ENCODE measurements at places on chromosomes 5 and 9. TPM values are rescaled to one million over a fixed set of nuclear protein-coding genes. Genes with fewer than 3 reads are reported as not detected.

DNA sequence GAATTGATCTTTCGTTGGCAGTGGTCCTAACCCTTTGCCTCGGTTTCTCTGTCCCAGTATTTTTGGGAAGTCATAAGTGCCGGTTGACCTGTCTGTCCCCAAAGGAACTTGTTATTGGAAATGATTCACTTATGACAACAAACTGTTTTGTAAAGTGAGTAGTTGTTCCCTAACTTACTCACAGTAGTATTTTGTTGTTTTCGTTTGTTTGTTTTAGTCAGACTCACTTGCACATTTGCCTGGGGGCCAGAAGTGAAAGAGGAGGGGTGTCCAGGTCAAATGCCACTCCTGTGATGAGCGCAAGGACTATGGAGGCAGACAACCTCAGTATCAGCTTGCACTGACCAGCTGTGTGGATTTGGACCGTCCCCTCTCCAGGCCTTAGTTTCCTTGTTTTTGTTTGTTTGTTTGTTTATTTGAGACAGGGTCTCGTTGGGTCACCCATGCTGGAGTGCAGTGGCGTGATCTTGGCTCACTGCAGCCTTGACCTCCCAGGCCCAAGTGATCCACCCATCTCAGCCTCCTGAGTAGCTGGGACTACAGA lies 47.3 kb downstream of the ANKRD55 start:
- H3K27me3 ChIP-seq = no peaks in the 10 kb centered on the region
- H3K4me3 ChIP-seq = no peak overlapping the region
- H3K36me3 ChIP-seq = no peaks in the 10 kb centered on the region
- H3K27ac ChIP-seq = no peak overlapping the region

DNA sequence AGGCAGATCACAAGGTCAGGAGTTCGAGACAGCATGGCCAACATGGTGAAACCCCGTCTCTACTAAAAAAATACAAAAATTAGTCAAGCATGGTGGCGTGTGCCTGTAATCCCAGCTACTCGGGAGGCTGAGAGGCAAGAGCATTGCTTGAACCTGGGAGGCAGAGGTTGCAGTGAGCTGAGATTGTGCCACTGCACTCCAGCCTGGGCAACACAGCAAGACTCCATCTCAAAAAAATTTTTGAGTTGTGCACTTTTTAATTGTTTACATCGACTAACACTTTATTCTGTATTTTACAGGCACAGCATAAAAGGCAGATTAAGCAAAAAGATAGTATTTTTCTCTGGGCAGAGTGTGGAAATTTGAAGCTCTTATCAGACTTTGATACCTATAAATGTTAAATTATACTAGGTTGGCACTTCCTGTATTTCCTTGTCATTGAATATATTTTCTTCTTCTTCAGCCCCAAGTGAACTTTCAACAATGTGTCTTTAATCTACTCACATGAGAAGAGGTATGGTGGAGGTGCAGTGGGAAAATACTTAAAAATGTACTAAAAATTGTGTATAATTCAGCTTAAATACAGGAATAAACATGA lies 180.6 kb upstream of the ELL2 start:
- no peak overlapping the region for H3K4me3 ChIP-seq
- no peaks in the 10 kb centered on the region for H3K36me3 ChIP-seq
- H3K27ac ChIP-seq = no peak overlapping the region
- DNase-seq = no peak
- H3K4me1 ChIP-seq = no peaks in the 10 kb centered on the region

DNA sequence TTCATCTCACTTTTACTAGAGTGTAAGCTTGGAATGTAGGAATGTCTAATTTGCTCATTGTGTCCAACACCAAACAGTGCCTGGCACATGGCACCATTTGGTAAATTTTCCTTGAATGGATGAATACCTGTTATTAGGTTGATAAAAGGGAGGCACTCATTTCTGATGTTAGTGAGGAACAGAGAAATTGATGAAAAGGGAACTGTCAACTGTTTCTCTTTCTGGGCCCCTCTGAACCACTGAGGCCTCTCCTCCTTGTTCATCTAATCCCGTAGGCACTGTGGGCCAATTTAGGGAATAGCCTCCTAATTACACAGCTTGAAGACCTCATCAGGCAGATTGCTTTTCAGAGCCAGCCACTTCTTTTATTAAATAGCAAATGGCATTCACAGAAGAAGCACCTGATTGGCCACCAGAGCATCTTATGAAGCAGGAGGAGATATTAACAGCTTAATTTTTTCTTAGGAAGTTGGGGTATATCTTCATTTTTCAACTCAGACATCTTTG lies 22.6 kb downstream of the MRRF start:
- H3K27ac ChIP-seq = no peak overlapping the region
- H3K36me3 ChIP-seq = peaks cover 3% of the 10 kb centered on the region
- H3K4me1 ChIP-seq = no peaks in the 10 kb centered on the region
- H3K4me3 ChIP-seq = no peak overlapping the region

GRCh38 chr5:10602031-10602806 lies 38.3 kb downstream of the ANKRD33B start:
- peaks cover 4% of the 10 kb centered on the region for H3K4me1 ChIP-seq
- DNase-seq = no peak
- no peaks in the 10 kb centered on the region for H3K36me3 ChIP-seq
- no peak overlapping the region for H3K27ac ChIP-seq

DNA sequence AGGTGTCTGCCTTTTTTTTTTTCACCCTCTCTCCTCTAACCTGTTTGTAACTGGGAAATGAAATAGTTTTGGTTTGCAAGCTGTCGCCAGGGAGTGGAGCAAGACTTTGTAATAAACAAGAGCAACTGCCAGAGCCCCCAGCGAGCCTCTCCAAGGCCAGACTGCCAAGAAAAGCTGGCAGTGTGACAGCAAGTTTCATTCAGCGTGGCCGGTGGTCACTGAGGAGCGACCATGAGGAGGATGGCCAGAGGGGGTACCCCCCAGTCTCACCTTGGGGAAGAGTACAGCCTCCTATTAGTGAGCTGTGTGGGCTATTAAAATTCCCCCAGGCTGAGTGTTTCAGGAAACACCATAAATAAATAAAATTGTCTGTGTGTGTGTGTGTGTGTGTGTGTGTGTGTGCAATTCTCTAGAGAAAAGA lies 49.9 kb downstream of the ZFAND5 start:
- H3K4me3 ChIP-seq = no peak overlapping the region
- no peaks in the 10 kb centered on the region for H3K27me3 ChIP-seq
- no peaks in the 10 kb centered on the region for H3K4me1 ChIP-seq
- H3K27ac ChIP-seq = no peak overlapping the region
- no peak for DNase-seq
- H3K36me3 ChIP-seq = no peaks in the 10 kb centered on the region

DNA sequence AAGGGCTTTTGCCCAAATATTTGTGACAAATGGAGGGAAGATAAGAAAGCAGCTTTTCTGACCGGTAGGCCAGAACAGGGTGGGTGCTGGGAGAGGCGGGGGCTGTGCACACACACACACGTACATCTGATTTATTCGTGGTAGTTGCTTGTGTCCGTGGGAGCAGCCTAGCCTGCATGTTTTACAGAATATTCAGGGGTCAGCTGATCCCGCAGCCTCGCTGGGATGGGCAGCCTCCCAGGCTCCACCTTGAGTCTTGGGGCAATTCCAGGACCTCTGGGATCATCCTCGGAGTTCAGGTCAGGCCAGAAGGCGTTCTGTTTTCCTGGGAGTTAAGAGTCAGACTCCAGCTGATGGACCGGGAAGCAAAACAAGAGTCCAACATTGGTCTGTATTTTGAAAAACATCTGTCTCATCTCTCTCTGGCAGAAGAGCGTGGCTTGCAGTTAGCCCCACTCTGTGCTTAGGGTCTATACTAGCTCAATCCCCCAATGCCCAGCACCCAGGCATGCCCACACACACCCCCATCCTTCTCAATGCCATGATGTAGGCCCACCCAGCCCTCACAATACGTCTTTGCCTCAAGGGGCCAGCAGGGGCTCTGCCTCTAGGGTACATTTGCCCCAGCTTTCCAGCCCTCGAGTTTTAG lies 210.6 kb downstream of the GOLPH3 start:
- no peaks in the 10 kb centered on the region for H3K27me3 ChIP-seq
- no peak for DNase-seq
- no peaks in the 10 kb centered on the region for H3K36me3 ChIP-seq
- H3K27ac ChIP-seq = no peak overlapping the region
- H3K4me3 ChIP-seq = no peak overlapping the region

- no peak for DNase-seq
- no peaks in the 10 kb centered on the region for H3K4me1 ChIP-seq
- H3K4me3 ChIP-seq = no peak overlapping the region
- no peaks in the 10 kb centered on the region for H3K36me3 ChIP-seq
- H3K27ac ChIP-seq = no peak overlapping the region
Observed at GRCh38 chr9:123164285-123164684, 104.1 kb downstream of the STRBP start.

GRCh38 chr9:106885451-106885850 lies 22.5 kb downstream of the ZNF462 start:
- no peak for DNase-seq
- no peak overlapping the region for H3K27ac ChIP-seq
- H3K4me1 ChIP-seq = no peaks in the 10 kb centered on the region
- H3K27me3 ChIP-seq = no peaks in the 10 kb centered on the region
- H3K36me3 ChIP-seq = no peaks in the 10 kb centered on the region

DNA sequence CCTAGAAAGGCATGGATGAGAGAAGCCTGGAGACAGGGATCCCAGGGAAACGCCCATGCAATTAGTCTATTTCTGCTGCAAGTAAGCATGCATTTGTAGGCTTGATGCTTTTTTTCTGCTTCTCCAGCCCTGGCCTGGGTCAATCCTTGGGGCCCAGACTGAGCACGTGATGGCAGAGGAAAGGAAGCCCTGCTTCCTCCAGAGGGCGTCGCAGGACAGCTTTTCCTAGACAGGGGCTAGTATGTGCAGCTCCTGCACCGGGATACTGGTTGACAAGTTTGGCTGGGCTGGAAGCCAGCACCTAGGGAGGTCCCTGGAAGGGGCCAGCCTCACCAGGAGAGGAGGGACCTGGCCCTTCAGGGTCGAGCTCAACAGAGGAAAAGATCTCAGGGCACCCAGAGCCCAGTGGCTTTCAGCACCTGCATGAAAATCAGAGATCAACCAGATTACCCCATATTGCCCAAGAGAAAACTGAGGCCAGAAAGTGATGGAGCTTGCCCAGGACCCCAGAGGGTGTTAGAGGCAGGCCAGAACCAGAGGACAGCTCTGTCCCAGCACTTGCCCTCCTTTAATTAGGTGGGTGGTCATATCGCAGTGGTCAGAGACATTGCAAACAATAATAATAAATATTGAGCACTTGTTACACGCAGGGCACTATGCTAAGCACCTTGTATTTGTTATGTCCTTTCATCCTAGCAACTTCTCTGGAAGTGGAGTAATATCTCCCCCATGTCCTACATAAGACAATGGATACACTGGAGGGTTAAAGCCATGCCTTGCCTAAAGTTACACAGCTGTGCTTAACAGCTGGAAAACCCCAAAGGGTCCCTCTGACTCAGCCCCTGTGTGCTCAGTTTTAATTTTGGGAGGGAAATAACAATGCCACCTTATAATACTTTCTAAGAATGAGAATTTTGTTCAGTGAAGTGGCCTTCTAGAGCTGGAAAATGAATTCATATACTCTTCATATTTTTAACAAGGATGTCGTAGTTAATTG lies 67.1 kb downstream of the KLF4 start:
- H3K4me1 ChIP-seq = peaks cover 4% of the 10 kb centered on the region
- no peak overlapping the region for H3K4me3 ChIP-seq
- no peaks in the 10 kb centered on the region for H3K27me3 ChIP-seq
- no peak for DNase-seq
- H3K27ac ChIP-seq = no peak overlapping the region

DNA sequence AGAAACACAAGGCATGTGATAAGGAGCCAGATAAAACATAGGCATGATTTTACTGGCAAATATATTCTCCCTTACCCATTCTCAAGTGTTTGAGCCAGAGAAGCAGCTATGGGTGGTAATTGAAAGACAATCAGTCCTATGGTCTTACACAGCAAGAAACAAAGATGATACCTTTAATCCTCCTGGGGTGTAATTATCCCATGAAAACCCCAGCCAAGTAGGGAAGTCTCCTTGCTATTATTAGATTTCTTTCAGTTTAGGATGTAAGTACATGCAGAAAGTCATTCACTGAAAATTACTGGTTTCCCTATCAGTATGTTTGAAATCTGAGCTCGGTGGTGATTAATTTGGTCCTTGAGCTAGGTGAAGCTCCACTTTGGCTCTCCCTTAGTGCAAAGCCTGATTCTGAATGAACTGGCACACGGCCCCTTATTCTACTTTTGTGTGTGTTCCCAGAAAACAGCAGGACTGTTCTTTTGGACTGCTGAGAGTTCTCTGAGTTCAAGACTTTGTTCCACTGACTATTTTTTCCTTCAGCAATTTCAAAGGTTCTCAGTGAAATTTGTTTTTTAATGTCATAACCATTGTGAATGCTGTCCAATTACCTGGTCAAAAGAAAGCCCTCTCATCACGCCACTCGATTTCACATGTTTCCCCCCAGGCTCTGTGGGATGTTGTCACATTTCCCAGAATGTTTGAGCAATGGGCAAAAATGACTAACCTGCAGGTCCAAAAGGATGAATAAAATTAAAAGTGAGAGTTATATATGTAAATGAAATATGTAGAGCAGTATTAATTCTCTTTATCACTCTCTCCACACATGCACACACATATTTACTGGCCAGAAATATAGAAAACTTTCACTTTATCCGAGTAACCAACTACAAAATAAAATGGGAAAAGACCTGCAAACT lies 343.0 kb downstream of the RAB3C start:
- H3K4me1 ChIP-seq = no peaks in the 10 kb centered on the region
- H3K4me3 ChIP-seq = no peak overlapping the region
- H3K27me3 ChIP-seq = no peaks in the 10 kb centered on the region
- no peak for DNase-seq
- no peaks in the 10 kb centered on the region for H3K36me3 ChIP-seq
- H3K27ac ChIP-seq = no peak overlapping the region

- H3K4me3 ChIP-seq = peak overlapping the region; percentile 6
- H3K27me3 ChIP-seq = no peaks in the 10 kb centered on the region
- no peak for DNase-seq
- H3K27ac ChIP-seq = peak overlapping the region; percentile 63
- H3K4me1 ChIP-seq = peaks cover 21% of the 10 kb centered on the region
Observed at GRCh38 chr5:110053824-110054223, 364.1 kb downstream of the MAN2A1 start.

DNA sequence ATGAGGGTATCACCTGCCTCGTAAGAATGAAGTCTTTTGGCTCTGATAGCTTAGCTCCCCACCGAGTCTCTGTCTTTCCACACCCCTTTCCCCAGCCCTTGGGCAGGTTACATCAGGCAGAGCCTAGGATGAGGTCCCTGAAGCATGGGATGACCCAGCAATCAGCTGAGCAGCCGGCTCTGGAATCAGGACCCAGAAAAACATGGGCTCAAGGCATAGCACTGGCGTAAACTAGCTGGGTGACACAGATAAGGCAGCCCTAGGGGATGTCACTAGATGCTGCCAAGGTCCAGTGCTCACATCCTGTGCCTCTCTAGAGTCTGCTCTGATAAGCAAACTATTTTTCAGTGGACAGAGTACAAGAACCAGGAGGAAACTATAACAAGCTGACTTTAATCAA lies 26.6 kb downstream of the IDNK start:
- no peaks in the 10 kb centered on the region for H3K27me3 ChIP-seq
- H3K4me1 ChIP-seq = no peaks in the 10 kb centered on the region
- H3K4me3 ChIP-seq = no peak overlapping the region
- H3K27ac ChIP-seq = no peak overlapping the region
- H3K36me3 ChIP-seq = peaks cover 29% of the 10 kb centered on the region

GRCh38 chr5:137218471-137218870 lies 280.7 kb downstream of the SPOCK1 start:
- no peaks in the 10 kb centered on the region for H3K27me3 ChIP-seq
- no peak overlapping the region for H3K4me3 ChIP-seq
- no peaks in the 10 kb centered on the region for H3K36me3 ChIP-seq
- H3K27ac ChIP-seq = no peak overlapping the region

Gene HAVCR2
- 5.5 TPM for total RNA-seq

Gene ZBTB43
- total RNA-seq = 29.0 TPM

Gene SLC6A7
- total RNA-seq = not detected

Gene PCDHB13
- not detected for total RNA-seq

All from naive thymus-derived CD4-positive, alpha-beta T cell (primary cell).